Astrocyte of the hippocampus (primary cell): ENCODE measurements at places on chromosomes 16 and 17.
A peak's percentile ranks its signal among the peaks of the same experiment; 100 is the strongest.

DNA sequence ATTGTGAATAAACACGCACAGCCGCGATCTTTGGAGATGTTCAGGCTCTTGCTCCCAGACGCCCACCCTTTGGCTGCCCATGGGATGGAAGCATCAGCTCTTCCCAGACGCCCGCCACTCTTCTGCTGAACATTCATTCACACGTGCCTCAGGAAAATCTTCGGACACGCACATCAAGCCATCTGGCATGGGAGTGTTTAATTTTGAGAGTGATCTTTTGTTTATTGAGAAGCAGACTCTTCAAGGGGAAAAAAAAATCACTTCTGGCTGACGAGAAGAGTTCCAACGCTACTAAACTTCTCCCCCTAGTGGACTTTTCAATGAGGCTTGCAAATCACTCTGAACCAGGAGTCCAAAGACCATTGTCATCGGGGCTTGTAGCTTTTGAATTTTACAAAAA, 62.0 kb upstream of the NUDT7 start:
- DNase-seq, result peak; percentile 66

DNA sequence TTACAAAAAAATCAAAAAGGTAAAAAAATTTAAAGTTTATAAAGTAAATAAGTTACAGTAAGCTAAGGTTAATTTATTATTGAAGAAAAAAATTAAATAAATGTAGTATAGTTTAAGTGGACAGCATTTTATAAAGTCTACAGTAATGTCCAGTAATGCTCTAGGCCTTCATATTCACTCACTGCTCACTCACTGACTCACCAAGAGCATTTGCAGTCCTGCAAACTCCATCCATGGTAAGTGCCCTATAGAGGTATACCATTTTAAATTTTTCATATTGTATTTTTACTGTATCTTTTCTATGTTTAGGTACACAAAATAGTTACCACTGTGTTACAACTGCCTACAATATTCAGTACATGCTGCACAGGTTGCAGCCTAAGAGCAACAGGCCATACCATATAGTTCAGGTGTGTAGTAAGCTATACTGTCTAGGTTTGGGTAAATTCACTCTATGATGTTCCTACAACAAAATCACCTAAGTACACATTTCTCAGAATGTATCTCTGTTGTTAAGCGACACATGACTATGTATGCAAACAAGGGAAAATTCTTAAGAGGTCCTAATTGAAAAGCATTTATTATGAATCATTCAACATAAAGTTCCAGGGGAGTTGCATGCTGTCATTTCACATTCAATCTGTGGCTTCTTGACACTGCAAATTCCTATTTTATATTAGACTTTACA, 92.3 kb downstream of the SPAG9 start:
- DNase-seq, result no peak

DNA sequence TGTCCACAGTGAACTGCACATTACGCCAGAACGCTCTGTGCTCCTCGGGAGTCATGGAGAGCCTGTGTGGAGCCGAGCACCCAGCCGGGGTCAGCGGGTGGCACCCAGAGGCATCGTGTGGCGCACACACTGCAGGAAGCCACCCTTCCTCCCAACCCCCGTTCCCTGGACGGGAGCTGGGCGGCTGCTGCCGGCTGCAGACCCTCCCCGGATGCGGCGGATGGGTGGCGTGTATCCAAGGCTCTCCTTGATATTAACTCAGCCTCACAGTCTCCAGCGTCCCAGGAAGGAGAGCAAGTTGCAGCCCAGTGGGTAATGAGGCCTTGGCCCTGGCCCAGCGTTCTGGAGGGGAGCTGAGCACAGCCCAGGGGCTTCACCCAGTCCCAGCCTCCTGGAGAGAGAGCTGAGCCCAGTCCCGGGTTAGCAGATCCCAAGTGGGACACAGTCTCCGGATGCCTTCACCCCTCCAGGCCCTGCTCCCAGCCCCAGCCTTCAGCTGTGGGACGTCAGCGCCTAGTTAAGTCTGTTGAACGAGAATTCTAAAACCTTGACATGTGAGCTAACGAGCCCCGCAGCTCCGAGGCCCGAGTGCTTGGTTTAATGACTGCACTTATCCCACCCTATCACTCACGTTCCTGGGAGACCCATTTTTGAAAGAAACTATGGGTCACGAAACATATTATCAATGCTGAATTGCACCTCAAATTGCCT, 86.6 kb downstream of the TBC1D16 start:
- DNase-seq, result peak; percentile 79

- no peak for DNase-seq
These were observed 33.3 kb downstream of the SLC47A2 start for GRCh38 chr17:19683117-19683516.

DNA sequence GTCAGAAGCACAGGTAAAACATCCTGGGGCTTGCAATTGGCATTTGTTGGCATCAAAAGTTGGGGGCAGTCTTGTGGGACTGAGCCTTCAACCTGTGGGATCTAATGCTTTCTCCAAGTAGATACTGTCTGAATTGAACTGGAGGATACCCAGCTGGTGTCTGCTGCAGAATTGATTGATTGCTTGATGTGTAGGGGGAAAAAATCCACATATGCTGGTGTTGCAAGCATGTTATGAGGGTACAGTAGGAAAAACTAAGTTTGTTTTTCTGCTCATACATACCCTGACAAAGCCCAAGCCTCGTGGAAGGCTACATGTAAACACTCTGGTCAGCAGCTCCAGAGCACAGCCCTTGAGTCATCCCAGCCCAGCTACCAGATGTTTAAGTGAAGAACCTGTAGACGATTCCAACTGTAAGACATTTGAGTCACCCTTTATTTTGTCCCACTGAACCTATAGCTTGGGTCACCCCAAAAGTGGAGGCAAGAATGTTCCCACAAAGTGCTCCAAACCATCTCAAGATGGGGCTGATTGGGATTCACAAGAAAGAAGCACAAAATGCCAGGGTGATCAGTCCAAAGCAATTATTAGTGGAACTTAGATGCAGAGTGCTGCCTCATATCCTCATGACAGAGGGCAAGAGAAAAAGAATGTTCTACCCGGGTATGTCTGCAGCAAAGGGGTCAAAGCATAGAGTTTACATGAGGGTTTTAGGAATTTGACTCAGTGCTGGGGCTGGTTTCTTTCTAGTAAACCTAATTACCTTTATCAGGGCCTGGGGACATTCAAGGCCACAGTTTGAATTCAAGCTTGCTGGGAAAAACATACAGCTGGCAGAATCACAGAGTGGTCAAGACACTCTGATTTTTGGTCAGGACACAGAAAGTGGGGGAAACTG, 9.6 kb upstream of the APPBP2 start:
- DNase-seq, result no peak

- DNase-seq, result no peak
These were observed 4.3 kb upstream of the SPN start for GRCh38 chr16:29658705-29659104.

DNA sequence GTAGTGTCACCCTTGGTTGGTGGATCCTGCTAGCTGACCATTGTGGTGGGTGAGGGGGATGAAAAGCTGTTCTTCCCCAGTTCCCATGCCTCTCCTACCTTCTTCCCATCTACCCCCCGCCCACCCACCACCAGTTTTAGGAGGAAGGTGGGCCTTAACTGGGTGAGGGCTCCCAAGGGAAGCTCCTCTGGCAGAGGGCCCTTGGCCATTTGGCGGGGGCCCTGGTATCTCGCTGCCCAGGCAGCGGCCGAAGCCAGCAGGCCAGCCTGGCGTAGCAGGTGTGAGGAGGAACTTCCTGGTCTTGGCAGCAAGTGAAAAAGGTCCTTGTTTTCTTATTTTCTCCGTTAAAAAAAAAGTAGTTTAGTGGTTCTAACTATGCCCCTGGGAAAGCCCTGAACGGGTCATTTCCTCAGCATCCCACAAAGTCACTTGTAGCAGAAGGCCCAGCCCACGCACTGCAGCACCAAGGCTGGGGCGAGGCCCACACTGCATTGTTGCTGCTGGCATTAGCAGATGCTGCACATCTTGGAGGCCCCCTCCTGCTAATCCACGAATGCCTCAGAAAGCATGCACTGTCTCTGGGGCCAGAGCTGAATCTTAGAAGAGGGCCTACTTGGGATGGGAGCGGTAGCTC, 72.5 kb downstream of the MPRIP start:
- no peak for DNase-seq
